ENCODE measurements at places on chromosomes 6 and 20.

DNA sequence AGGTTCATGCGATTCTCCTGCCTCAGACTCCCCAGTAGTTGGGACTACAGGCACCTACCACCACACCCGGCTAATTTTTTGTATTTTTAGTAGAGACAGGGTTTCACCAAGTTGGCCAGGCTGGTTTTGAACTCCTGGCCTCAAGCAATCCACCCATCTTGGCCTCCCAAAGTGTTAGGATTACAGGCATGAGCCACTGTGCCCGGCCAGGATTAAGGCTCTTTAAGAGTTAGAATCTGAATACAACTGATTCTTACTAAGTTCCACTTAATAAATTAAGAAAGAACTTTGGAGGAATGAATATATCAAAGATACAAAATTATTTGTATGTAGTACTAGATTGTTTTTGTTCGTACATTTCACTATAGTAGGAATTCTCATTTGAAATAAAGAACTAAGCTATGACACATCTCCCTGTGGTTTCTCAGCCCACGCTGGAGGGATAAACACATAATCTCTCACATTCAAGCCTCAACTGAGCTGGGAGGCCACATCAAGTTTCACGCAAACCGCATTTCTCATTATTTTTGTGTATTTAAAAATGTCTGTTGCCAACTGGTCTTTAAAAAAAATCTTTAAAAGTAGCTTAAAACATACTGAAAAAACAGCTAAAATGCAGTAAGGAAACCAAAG lies 34.2 kb downstream of the DTNBP1 start:
- no peak for DNase-seq

DNA sequence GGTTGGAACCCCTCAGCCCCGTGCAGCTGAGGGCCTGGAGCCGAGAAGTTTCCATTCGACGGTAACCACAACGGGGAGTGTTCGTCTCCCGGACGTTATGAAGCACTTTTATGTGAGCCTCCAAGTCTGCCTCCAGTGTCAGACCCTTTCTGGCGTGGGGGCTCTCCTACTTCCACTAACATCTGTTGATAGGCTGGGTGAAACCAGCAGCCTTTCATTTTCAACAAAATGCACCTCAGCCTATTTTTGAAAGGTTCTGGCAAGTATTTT lies 257.4 kb downstream of the THBS2 start:
- no peak for DNase-seq

GRCh38 chr6:110511401-110511800 lies 35.0 kb upstream of the SLC22A16 start:
- DNase-seq, result no peak

GRCh38 chr6:87723170-87724078 lies 21.4 kb upstream of the AKIRIN2 start:
- DNase-seq, result no peak

DNA sequence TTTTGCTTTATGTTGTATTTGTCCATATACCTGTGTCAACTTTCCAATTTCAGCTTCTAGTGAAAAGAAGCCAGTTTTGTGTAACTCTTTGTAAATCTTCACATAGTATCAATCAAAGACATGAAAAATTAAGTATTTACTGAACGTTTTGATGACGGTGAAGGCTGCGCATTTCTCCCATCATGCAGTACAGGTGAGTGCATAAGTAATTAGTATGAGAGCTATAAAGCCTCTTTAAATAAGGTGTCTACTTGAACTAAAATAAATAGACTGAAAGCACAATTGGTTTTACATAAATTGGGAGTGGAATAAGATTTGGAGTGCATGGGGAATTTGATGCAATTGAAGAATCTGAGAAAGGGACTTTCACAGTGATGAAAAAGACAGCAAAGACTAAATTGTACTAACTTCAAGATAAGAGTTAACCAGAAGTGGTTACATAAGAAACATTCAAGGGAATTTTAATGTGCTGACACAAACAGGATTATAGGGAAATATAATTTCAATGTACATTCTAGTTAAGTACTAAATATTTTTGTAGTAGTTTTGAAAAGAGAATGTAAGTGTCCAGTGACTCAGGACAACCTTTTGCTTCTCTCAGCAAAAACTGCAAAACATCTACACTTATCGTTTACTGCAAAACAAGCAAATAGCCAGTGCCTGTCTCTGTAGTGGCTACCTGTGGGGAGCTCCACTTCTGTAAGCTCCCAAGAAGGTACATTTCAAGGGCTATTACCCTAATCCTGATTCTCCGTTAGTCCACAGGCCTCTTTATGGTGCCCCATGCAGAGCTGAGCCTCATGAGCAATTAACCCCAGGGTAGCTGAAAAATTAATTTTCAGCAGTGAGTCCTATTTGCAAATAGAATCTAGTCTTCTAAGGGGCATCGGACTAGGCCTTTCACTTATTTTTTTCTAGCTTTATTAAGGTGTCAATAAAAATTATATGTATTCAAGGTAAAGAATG lies 13.0 kb downstream of the TENT5A start:
- DNase-seq, result no peak

- DNase-seq, result no peak
These were observed 90.5 kb downstream of the MAN1A1 start for GRCh38 chr6:119259027-119259426.

- no peak for DNase-seq
These were observed at the start of gene KIF13A for GRCh38 chr6:17987447-17987696. TSS of gene KIF13A (minus strand) at chr6:17987635. CDS start at chr6:17987463, 172 bp downstream.

DNA sequence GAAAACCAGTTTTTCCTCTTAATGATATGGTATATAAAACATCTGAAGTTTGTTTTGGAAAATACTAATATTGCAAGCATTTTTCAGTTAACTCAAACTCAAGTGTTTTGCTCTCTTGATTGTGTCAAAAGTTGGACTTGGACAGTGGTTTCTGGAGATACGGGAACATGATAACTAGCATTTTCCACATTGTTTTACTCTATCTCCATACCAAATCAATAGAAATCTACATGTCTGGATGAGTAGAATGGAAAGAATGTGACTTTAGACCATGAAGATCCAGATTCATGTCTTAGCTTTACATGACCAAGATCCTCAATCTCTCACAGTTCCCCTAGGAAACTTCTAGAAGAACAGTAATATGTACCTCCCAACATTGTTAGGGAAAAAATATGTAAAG lies 22.2 kb upstream of the FBXO30 start:
- no peak for DNase-seq

GRCh38 chr6:128464790-128465189 lies 55.6 kb downstream of the PTPRK start:
- DNase-seq, result no peak

DNA sequence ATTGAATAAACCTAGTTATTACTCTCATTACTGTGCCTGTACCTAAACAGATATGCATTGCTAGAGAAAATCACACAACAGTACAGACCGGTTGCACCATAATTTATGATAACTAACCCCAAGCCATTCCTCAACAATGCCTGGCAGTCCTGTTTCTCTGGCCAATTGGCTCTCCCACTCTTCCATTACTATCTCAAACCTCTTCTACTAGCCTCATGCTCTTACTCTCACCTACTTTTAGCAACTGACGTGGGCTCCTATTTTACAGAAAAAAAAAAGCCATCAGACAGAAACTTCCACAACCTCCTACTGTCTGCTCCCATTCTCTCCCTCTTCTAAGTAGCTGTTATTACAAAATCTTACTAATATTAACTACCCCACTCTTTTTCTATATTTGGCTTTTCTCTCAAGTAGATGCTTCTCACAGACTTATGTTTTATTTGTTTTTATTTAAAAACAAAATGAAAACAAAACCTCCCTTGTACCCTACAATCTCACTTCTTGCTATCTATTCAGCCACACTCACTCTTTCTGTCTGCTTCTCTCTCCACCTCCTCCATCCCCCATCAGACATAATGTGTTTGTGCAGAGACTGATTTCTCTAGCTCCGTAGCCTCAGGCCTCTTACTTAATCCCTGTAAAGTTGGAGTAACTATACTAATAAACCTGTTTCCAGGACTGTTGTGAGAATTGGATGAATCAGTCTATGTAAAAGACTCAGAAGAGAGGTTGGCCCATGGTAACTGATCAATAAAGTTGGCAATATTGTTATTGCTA lies 9.1 kb downstream of the GOPC start:
- DNase-seq, result no peak

DNA sequence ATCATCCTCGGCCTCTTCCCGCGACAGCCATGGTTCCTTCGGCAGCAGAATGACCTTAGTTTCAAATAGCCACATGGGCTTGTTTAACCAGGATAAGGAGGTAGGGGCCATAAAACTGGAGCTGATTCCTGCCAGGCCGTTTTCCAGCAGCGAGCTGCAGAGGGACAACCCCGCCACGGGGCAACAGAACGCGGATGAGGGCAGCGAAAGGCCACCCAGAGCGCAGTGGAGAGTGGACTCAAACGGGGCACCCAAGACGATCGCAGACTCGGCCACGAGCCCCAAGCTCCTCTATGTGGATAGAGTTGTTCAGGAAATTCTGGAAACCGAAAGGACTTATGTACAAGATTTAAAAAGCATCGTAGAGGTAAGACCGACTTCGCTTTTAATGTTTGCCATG lies 131.8 kb upstream of the MTHFD1L start:
- no peak for DNase-seq

DNA sequence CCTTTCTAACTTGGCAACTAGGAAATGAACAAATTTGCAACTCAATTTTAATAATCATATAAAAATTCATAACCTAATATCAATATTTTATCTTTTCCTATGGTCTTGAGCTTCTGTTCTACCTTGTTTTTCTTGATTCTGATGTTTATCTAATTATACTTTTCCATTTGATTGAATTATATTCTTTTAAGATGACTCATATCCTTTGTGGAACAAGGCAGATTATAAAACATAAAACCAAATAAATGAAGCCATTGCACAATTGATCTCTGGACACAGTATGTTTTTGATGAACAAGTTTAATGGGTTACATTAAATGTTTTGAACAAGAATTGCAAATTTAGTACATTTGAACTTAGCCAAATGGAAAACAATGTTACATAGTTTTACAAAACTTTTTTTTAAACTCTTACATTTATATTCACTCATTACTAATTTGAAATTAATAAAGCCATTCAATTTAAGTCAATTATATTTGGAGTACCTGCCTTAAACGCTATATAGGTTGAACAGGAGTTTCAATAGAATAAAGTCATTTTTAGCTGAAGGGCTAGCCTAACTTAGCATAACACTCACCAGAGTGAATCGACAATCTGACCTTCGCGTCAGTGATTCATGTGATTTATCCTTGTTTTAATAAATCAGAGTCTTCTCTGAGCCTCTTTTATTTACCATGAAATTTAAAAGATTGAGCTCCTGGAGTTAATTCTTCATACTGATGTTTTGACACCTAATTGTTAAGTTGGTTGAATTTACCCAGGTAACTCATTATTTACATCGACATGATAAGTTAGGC lies 3.8 kb downstream of the NCOA7 start:
- no peak for DNase-seq

DNA sequence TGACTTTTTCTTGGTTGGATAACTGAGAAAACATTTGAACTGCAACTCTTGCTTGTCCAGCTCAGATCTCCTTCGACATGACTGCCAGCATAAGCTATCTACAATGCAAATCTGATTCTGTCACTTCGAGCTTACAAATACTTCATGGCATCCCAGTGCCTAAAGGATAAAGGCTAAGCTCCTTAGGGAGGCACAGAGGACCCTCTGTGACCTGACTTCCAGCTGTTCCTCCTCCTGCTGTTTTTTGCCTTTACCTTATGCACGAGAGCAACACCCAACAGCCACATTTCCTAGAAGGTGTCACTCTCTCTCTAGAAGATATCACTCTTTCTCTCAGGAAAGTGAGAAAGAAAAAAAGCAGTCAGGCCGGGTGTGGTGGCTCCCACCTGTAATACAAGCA lies 23.4 kb downstream of the SLC17A5 start:
- no peak for DNase-seq

GRCh38 chr6:154938221-154938580 lies 56.9 kb upstream of the TIAM2 start:
- no peak for DNase-seq

GRCh38 chr6:149898966-149899365 lies 1.1 kb upstream of the RAET1E start:
- no peak for DNase-seq

DNA sequence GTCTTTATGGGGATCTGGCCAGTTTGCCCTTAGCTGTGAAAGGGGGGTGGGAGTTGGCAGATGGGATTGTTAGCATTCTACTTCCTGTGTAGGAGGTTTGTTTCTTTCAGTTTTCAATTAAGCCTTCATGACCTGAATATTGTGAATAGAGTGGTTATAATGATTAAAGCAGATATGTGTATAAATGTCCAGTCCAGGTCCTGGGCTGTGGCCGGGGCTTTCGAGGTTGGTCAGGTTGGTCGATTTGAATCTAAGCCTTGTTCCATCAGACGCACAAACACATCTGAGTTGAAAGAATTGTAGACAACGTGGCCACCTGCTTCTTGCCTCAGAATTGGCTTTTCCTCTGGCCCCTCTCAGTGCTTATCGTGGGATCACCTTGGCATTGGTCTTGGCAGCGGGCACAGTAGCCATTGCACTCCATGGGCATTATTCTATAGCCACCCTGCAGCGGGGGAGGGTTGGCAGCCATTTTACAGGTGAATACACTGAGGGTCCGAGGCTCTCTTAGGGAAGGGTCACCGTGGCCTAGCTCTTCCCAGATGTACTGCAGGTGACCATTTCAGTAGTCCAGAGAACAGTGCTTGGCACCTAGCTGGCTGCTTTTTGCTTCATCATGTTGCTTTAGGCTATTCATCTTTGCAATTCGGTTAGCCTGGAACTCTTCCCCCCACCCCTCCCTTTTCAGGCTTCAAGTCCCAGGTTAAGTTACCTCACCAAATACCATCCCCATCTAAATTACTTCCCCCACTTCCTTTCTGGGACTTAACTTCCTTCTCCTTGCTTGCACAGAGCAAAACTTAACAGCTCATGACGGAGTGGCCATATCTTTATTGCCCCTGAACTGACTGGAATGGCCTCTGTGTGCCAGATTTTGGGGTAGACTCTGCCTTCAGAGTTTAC lies 1.1 kb downstream of the RNF114 start:
- no peak for DNase-seq

- no peak for DNase-seq
These were observed 16.4 kb upstream of the HMGN4 start for GRCh38 chr6:26521600-26522391.

Data from NCI-H187 (cell line).